ENCODE measurements at places on chromosomes 4 and X.

GRCh38 chr4:27022963-27023362, 162.3 kb downstream of the STIM2 start:
- DNase-seq = no peak

- DNase-seq = no peak
Measured at GRCh38 chrX:66046612-66047235, 6.8 kb upstream of the VSIG4 start.

GRCh38 chr4:157819693-157820464, 352.9 kb downstream of the GASK1B start:
- no peak for DNase-seq

- DNase-seq = no peak
Measured at GRCh38 chrX:41600291-41600690, 88.5 kb upstream of the GPR34 start.

- DNase-seq = peak; percentile 13
Measured at GRCh38 chr4:10074767-10075105, 41.9 kb downstream of the WDR1 start.

GRCh38 chr4:98996056-98996764, 689 bp downstream of the METAP1 start:
- DNase-seq = no peak

DNA sequence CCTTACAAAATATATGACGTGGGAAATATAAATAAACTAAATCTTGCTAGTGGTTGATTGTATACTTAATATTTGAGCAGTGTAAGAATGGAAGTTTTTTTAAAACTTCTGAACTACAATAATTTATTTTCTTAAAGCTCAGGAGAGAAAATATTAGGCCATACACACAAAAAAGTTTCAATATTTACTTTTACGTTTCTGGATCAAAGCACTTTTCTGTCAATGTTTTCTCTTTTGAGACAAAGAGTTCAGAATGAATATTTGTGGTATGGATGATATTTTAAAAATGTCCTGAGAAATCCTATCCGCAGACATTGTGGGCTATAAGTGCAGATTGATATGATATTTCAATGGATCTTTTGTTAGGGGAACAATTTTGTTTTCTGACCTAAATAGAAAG, 109.9 kb downstream of the TLL1 start:
- DNase-seq = no peak

GRCh38 chr4:84750260-84750959, 167.5 kb downstream of the CDS1 start:
- DNase-seq = no peak

DNA sequence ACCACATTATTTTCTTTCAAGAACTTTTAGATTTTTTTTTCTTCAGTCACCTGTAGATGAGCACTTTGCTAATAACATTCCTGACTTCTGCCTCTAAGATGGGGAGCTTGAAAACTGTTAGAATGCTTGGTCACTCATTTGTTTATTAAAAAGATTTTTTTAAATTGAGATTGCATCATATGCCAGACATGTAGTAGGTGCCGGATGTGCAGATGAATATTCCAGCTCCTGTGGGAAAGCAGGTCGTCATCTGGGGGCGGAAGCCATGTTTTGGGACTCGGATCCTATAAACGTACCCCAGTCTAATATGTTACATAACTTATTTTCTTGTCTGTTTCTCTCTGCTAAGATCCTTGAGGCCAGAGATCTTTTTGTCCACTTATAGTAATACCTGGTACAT, 236.8 kb downstream of the ARHGAP10 start:
- no peak for DNase-seq

DNA sequence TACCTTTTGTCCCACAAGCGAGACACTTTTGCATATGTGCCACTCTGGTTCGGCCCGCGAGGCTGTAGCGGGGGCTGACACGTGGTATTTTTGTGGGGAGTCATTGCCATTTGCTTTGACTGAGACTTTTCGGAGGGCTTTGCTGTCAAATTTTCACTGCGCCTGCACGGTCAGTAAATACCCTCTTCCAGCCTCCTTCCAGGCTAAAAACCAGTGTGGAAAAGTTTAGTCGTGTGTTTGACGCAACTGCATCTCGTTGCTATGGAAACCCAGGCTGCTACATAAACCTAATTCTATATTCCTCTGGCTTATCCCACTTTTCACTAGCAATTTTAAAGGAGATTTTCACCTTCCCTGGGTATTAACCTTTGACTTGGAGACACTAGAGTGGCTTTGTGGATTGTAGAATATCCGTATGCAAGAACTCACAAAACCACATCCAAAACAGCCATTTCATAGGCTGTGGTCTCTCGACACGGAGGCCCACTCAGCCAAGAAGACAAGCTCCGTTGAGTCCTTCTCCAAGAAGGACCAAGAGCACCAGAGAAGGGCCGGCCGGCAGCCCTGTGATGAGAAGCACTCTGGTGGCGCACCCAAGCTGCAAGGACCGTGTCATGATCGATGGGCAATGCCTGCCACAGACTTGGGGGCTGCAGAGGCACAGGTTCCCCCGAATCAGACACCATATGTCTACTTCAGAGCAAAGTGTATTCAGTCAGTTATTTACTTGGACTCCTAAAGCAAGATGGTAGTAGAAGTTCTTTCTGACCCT, 38.4 kb upstream of the ENPP6 start:
- no peak for DNase-seq

GRCh38 chr4:76896614-76897535, 1.1 kb downstream of the SOWAHB start:
- DNase-seq = peak; percentile 17

DNA sequence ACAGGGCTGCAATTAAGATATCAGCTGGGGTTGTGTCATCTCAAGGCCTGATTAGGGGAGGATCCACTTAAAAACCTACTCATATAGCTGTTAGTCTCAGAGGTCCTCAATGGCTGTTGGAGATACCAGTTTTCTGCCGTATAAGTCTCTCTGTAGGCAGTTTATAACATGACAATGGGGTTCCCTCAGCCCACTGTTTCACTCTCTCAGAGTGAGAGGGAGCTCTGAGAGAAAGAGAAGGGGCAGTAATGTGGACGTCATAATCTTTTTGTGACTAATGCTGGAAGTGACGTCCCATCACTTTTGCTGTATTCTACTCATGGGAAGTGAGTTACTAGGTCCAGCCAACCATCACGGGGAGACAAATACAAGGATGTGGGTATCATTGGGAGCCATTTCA, 70.3 kb downstream of the STIM2 start:
- no peak for DNase-seq

DNA sequence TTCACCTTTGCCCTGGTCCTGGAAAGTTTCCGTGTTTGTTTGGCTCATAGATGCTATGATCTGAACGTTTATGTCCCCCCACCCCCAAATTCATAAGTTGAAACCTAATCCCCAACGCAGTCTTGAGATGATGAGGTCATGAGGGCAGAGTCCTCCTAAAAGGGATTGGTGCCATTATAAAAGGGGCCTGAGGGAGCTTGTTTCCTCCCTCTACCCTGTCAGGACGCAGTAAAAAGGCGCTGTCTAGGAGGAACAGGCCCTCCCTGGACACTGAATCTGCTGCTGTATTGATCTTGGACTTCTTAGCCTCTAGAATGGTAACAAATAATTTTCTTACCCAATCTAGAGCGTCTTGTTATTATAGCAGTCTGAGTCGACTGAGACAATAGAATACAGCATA, 2190.6 kb upstream of the TENM3 start:
- no peak for DNase-seq

- DNase-seq = no peak
Measured at GRCh38 chrX:75603833-75604232, 81.0 kb upstream of the ZDHHC15 start.

DNA sequence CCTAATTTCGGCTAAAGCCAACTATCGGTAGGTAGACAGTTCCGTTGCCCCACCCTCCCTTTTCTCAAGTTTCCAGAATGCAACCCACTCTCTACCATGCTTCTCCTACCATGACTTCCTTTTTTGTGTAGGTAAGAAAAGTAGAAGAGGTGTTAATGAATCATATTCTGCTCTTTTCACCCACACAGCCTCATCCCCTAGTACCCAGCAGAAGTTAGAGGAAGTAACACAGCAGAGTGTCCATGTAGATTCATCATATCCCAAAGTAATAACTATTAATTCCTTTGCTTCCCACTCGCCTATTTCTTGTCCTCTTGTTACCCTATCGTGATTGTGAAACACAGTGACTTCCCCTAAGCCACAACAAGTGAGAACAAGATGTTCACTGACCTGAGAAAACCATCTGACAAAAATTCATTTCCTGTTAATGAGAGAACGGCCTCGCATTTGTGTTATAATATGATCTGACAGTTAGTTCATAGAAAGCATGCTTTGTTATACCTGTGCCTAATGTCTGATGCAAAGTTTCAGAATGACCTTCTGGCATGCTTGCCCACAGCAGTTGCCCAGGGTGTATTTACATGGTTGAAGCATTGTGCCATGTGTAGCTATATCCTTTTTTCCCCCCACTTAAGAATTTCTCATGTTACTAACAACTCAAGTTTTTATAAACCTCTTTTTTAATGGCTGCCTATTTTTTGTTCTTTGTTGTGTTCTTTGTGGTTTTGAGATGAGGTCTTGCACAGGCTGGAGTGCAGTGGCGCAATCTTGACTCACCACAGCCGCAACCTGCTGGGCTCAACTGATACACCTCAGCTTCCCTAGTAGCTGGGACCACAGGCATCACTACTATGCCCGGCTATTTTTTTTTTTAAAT, 185.6 kb downstream of the RAP1GDS1 start:
- DNase-seq = no peak

DNA sequence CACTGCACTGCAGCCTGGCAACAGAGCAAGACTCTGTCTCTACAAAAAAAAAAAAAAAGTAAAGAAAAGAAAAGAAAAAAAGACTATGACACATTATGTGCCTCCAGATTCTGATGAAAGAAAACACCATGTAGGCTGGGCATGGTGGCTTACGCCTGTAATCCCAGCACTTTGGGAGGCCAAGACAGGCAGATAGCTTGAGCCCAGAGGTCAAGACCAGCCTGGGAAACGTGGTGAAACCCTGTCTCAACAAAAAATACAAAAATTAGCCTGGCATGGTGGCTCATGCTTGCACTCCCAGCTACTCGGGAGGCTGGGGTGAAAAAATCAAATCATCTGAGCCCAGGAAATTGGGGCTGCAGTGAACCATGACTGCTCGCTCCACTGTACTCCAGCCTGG, 19.4 kb downstream of the THOC2 start:
- DNase-seq = no peak

DNA sequence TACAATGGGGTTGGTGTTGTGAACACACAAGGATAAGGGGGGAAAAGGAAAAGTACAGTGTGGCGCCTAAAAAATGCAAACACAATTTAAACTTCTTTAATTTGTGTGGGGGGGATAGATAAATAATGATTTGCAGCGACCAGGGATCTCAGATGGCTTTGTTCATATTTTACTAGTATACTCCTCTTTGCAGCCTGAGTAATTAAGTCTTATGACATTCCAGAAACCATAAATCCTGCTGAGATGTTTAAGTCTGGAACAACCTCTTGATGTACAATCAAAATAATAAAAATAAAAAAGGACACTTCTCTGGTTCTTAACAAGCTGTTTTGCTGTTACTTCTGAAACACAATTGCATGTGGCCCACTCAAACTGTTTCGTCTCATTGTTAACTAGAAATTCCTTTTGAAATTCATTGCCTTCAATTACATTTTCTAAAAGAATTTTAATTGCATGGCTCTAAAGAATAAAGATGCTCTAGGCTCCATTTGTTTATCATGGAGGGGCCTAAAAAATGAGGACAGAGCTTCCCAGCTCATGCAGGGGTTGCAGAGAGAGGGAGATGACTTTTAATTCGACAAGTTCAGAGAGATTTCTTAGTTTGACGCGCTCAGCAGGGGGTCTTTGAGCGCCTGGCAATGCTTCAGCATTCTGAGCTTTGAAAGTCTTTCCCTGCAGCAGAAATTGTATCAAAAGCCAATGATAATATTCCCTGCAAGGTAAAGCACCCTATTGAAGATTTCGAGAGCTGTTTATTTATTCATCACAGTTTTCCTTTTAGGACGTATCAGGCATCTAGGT, 892.4 kb upstream of the TENM3 start:
- no peak for DNase-seq

DNA sequence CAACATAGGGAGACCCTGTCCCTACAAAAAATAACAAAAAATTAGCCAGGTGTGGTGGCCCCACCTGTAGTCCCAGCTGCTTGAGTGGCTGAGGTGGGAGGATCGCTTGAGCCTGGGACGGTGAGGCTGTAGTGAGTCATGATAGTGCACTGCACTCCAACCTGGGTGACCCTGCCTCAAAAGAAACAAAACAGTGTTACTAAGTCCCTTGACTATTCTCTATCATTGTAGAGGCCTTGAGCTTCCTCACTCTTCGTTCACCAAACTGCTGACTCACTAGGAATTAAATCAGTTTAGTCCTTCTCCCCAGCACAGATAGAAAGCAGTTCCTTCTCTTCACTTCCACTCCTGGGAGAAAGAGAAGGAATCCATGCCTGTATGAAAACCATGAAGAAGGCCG, 14.5 kb downstream of the CDS1 start:
- no peak for DNase-seq

GRCh38 chr4:121484633-121485032, 103.8 kb upstream of the QRFPR start:
- DNase-seq = no peak

DNA sequence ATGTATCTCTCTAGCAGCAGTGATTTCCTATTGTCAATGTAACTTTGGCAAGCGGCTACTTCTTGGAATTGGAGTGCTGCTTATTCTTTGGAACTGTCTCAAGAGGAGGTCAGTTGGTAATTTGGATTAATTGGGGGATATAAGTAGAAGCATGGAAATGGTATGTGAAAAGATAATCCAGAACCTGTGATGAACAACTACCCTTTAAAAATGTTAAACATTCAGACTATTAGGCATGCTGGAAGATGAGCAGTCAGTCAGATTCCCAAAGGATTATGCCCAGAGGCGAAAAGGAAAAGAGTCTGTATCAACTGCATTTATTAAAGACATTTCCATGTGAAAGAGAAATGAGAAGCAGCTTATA, 62.5 kb downstream of the SEC24D start:
- no peak for DNase-seq

- no peak for DNase-seq
Measured at GRCh38 chr4:163967263-163967662, 472.8 kb downstream of the TMA16 start.

DNA sequence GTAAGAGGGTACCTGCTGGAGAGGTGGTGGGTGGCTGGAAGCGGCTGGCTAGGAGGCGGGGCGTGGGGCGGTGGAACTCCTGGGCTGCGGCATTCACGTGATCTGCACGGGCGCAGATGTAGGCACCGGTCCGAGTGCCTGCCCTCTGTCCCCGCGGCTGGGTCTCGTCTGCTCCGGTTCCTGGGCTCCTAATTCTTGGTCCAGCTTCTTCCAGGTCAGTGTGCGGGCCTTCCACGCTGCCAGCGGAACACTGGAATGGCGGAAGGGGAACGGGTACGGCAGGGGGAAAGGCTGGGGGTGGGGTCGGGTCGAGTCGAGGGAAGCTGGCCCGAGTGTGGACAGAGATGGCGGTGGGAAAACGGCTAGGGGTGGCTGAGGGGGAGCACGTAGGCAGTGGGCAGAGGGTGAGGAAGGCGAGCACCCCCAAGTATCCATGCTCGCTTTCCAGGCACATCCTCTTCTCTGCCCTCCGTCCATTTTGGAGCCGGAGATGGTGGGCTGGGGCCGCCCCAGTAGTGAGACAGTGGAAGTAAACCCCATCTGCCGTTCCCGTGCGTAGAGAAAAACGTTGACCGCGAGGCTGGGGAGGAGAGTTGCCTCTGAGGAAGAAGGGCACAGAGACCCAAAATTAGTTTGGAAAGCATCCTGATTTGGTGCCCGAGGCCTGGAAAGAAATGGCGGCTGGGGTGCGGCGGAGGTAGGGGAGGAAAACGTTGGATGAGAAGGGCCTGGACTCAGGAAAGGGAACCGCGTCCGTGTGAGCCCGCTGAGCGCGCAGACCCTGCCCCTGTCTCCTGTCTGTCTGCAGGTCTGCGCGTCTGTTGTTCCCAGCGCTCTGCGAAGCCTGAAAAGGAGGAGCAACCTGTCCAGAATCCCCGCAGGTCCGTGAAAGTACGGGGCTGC, at the start of gene TCEAL4:
TCEAL4 (plus strand) TSS at position 105 of the 903 bp plus-strand sequence. CDS start 1,161 bp downstream, outside the sequence.
- DNase-seq = peak; percentile 56

All from left ventricle myocardium inferior (tissue), 1 donor.